ENCODE measurements at places on chromosomes 5 and 9. TPM values are rescaled to one million over a fixed set of nuclear protein-coding genes. Genes with fewer than 3 reads are reported as not detected.

DNA sequence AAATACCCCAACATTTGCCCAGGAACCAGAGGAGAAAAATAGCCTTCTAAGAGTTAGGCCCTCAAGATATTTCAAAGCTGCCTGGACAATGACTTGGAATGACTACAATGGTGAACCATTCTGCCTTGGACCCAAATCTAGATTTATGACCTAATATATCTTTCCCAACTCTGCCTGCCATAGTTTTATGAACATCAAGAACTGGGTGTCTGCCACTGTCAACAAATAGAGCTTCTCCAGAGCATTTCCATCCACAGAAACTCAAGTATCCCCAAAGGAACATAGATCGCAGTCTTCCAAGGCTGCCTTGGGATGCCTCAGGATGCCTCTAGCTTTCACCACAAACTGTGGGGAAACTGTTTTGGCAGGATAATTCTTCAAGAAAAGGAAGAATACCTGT lies 48.2 kb upstream of the NFIB start:
- H3K36me3 ChIP-seq, result no peaks in the 10 kb centered on the region
- no peak overlapping the region for H3K4me3 ChIP-seq
- H3K4me1 ChIP-seq, result peaks cover 19% of the 10 kb centered on the region
- no peaks in the 10 kb centered on the region for H3K27me3 ChIP-seq
- no peak overlapping the region for H3K27ac ChIP-seq
- no peak for DNase-seq

DNA sequence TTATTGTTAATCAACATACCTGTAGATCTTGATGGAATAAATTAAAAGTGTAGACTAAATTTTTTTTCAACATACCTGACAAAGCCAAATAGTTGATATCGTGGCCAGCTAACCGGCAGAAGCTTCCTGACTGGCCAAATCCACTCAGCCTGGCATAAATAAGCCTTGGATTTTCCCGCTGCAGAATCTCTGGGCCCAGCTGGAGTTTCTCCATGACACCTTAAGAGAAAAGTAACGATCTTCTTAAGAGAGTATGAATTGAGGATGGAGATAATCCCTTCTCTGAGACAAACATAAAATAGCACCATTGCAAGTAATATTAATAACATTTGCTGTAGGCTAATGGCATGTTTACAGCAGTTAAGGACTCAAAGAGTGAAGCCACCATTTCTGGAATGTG lies 2.2 kb downstream of the AMACR start:
- H3K27me3 ChIP-seq, result no peaks in the 10 kb centered on the region
- DNase-seq, result no peak
- H3K4me1 ChIP-seq, result peaks cover 28% of the 10 kb centered on the region
- H3K4me3 ChIP-seq, result no peak overlapping the region
- H3K27ac ChIP-seq, result no peak overlapping the region
- no peaks in the 10 kb centered on the region for H3K36me3 ChIP-seq

DNA sequence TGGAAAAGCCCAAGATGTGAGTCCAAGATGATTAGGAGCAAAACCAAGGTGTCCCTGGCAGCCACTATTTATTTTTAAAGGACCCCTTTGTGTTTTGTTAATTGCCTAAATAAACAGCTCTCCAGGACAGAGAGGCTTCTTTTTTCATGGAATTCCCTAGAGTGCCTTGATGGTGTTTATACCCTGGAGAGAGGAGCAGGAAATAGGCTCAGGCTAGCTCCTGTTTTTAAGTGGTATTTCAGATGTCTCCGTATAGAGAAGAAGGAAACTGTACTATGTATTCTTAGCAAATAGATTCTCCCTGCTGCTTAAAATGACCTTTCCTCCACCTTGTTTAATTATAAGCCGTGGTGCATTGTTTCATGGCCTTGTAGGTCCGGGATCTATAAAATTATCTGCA lies 292.4 kb downstream of the CD180 start:
- H3K27ac ChIP-seq, result no peak overlapping the region
- no peaks in the 10 kb centered on the region for H3K4me1 ChIP-seq
- DNase-seq, result no peak
- no peaks in the 10 kb centered on the region for H3K36me3 ChIP-seq
- H3K4me3 ChIP-seq, result no peak overlapping the region
- H3K27me3 ChIP-seq, result no peaks in the 10 kb centered on the region

DNA sequence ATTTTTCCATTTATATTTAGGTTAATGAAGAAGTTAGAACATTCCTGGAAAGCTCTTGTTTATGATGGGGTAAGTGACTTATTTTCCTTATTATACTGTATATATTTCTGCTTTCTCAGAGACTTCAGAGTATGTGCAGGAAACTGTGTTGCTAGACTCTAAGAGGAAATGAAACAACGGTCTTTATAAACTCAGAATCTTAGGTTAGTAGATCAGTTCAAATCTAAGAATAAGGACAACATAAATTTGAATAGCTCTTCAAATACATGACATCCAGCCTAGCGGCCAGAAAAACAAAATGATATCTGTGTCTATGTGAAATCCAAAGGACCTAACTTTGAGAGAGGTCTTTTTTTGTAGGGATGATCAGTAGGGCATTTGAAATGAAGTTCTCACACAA lies 94.3 kb downstream of the PRKACG start:
- H3K27me3 ChIP-seq, result no peaks in the 10 kb centered on the region
- H3K4me1 ChIP-seq, result no peaks in the 10 kb centered on the region
- H3K27ac ChIP-seq, result no peak overlapping the region
- DNase-seq, result no peak

GRCh38 chr5:123297198-123297831 lies 125.9 kb downstream of the CEP120 start:
- DNase-seq, result no peak
- H3K4me3 ChIP-seq, result no peak overlapping the region
- H3K4me1 ChIP-seq, result no peaks in the 10 kb centered on the region
- H3K36me3 ChIP-seq, result no peaks in the 10 kb centered on the region

DNA sequence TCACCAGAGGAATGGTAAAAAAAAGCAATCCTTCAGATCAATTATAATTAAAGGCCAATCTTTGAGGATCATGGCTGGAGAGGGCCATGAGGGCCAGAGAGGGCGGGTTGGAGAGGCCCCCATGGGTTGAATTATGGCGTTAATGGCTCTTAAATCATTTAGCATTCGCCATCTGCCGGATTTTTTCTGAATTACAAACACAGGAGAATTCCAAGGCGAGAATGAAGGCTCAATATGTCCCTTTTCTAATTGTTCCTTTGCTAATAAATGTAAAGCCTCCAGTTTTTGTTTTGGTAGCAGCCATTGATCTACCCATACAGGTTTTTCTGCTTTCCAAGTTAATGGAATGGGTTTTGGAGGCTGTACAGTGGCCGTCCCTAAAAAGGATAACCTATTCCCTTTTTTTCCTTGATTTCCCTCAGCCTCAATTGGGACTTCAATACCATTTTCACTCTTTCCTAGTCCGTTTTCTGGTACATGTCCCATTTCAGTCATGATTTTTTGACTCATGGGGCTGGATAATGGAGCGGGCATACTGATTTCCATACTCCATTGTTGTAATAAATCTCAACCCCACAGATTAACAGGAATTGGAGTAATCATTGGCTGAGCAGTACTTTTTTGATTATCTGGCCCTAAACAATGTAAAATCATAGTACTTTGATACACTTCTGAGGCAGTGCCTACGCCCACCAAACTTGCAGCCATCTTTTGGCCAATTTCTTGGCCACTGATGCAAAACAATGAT lies 6.7 kb upstream of the TMEM141 start:
- no peaks in the 10 kb centered on the region for H3K36me3 ChIP-seq
- no peak for DNase-seq
- H3K27me3 ChIP-seq, result no peaks in the 10 kb centered on the region
- H3K4me3 ChIP-seq, result no peak overlapping the region
- H3K4me1 ChIP-seq, result no peaks in the 10 kb centered on the region
- H3K27ac ChIP-seq, result no peak overlapping the region

GRCh38 chr5:128674837-128675446 lies 136.9 kb upstream of the FBN2 start:
- no peaks in the 10 kb centered on the region for H3K36me3 ChIP-seq
- H3K27ac ChIP-seq, result no peak overlapping the region
- H3K4me3 ChIP-seq, result no peak overlapping the region
- no peaks in the 10 kb centered on the region for H3K27me3 ChIP-seq
- DNase-seq, result no peak
- no peaks in the 10 kb centered on the region for H3K4me1 ChIP-seq

GRCh38 chr5:148523139-148523538 lies 131.2 kb downstream of the HTR4 start:
- H3K27me3 ChIP-seq, result no peaks in the 10 kb centered on the region
- no peak overlapping the region for H3K27ac ChIP-seq
- H3K4me1 ChIP-seq, result no peaks in the 10 kb centered on the region
- no peaks in the 10 kb centered on the region for H3K36me3 ChIP-seq
- no peak for DNase-seq

GRCh38 chr9:4196886-4197285 lies 103.0 kb downstream of the GLIS3 start:
- no peak overlapping the region for H3K4me3 ChIP-seq
- H3K36me3 ChIP-seq, result no peaks in the 10 kb centered on the region
- H3K4me1 ChIP-seq, result no peaks in the 10 kb centered on the region
- no peak for DNase-seq

DNA sequence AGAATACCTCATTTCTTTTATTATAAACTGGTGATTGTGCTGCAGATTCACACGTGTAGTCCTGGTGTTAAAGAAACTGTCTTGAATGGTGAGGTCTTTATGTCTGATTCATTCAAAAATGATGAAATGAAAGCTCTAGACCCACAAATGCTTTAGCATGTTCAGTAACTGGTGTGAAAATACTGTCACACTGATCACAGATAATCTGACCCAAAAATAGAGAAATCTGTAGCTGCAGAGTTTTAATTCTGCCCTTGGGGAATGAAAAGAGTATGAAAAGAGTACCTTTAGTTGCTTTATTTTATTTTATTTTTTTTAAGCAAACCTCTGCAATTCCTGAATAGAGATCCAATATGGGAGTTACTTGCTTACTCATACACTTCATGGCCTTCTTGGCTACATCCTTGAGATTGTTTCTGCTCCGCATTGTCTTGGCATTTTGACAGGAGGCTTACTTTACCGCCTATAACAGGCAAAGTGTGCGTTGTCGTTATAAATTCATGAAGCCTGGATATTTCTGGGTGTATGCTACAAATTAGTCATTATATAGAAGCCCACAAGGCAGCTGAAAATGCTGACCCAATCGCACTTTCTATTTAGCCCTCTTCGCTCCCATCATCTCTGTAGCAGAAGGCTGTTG lies 2.7 kb downstream of the RGMB start:
- H3K4me3 ChIP-seq, result no peak overlapping the region
- DNase-seq, result no peak
- peak overlapping the region; percentile 10 for H3K27ac ChIP-seq
- no peaks in the 10 kb centered on the region for H3K36me3 ChIP-seq

DNA sequence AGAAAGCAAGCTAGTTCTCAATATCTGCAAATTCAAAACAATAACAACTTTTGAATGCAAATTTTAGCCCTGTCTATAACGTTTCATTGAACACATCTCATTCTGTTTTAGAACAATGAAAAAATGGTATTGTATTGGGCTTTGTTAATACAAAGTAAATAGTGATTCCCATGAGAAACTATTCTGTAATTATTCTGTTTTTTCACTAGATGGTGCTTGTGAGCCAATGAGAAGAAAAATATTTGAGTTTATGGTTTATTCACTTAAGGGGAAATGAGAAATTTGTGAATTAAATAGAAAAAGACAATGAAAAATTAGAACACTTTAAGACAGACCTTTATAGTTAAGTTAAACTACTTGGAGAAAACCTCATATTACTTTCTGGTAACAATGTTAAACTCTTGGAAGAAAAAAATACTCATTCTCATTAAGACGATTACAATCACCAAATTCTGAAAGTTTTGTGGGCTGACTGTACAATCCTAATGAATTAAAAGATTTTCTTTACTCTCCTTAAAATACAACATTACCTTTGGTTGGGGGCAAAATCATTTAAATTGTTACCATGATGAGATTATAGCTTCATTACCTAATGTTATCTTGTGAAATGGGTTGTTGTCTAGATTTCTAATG lies 127.0 kb downstream of the NNT start:
- no peak overlapping the region for H3K4me3 ChIP-seq
- DNase-seq, result no peak
- H3K27me3 ChIP-seq, result no peaks in the 10 kb centered on the region
- no peaks in the 10 kb centered on the region for H3K36me3 ChIP-seq
- no peaks in the 10 kb centered on the region for H3K4me1 ChIP-seq

- DNase-seq, result no peak
- no peaks in the 10 kb centered on the region for H3K27me3 ChIP-seq
- no peak overlapping the region for H3K27ac ChIP-seq
These were observed 54.4 kb upstream of the FAM120AOS start for GRCh38 chr9:93507768-93508167.

- H3K36me3 ChIP-seq, result no peaks in the 10 kb centered on the region
- no peak overlapping the region for H3K4me3 ChIP-seq
- DNase-seq, result no peak
- peak overlapping the region; percentile 10 for H3K27ac ChIP-seq
These were observed 140.4 kb downstream of the ESM1 start for GRCh38 chr5:54844905-54845566.

DNA sequence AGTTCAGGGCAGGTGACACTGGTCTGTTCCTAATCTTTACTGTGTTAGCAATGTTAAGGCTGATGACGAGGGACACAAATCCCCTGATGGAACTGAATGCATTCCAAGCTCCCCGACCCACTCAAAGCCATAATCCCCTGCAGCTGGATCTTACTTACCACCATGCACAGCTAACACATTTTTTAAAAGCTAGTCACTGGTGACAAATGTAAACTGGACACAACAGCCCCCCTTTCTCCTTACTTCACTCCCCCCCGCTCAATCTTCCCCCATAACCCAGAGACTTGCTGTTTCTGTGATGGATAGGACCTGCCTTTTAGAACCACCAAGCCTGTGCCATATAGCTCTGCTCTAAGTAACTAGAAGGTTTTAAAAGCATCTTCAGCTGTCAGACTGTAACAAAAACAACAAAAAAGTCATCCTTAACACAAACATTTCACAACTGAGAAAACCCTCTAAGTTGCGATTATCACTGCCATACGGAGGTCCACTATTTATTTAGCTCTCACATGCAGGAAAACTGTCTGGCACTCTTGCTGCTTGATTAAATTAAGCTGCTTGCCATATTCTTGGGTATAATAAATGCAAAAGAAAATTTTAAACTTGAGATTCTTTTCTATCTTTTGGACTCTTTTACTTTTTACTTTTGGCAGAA lies 44.4 kb downstream of the BNC2 start:
- H3K27me3 ChIP-seq, result no peaks in the 10 kb centered on the region
- no peak for DNase-seq
- H3K4me3 ChIP-seq, result no peak overlapping the region
- H3K27ac ChIP-seq, result peak overlapping the region; percentile 30

DNA sequence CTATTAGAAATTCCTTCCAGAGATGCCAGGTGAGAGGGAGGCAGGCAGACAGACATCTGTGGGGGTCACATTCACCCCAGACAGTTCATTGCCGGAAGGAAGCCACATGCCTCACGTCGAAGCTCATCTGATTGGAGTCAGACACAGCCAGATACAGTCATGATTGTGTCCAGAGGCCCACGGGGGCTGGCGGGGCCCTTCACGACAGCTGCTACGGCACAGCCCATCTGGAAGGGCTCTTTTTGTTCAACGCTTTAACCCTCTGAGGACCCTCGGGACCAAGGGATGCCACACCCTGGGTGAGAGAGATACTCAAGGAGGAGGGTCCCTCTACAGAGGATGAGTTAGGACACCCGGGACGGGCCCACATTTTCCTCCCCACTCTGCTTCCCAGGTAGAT lies 31.9 kb upstream of the GABRP start:
- no peaks in the 10 kb centered on the region for H3K27me3 ChIP-seq
- no peaks in the 10 kb centered on the region for H3K36me3 ChIP-seq
- peak; percentile 64 for DNase-seq
- H3K27ac ChIP-seq, result no peak overlapping the region

The MUSK gene
- not detected for total RNA-seq

The TSLP gene
- 2.0 TPM for total RNA-seq

The TTLL11 gene
- total RNA-seq, result 11.0 TPM

The C5orf58 gene
- not detected for total RNA-seq

The CD74 gene
- total RNA-seq, result 530 TPM

The FOXD4L3 gene
- total RNA-seq, result 0.49 TPM
